ENCODE measurements at places on chromosomes 2 and 18.

DNA sequence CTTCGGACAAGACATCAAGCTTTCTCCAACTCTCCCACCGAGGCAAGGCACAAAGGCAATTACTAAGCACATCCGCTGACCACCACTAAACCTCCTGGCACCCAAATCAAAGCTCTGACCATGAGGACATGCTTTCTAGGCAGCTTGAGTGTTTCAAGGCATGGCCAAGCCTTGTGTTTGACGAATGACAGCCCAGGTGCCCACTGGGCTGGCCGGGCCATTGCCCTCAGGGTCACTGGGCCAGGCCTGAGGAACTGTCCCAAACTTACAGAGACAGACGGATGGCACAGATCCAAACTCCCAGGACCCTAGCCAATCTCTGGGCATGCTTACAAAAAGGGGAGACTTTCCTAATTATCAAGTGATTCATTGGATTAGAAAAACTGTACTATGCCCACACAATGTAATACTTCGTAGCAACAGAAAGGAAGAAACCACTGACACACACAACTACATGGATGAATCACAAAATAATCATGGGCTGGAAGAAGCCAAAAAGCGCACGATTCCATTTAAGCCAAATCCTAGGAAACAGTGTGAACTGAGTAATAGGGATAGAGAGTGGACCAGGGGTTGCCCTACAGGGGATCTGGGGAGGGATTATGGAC, 20.2 kb downstream of the CRACDL start:
- no peak for DNase-seq

DNA sequence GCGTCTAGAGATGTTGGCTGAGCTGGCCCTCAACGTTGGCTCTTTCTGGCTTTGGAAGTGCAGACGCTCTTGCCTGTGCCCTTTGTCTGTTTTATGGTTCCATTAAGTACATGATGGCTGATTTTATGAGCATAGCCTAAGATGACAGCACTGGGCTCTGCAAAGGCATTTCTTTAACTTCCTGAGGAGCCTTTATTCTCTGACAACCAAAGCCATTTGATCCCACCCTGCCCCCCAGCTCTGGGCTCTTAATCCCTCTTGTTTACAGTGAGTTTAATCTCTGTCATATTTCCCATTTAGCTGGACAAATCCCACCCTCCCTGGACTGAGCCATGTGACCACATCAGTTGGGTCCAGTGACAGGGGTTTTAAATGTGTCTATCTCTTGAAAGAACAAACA, 195.9 kb downstream of the ACKR3 start:
- no peak for DNase-seq

DNA sequence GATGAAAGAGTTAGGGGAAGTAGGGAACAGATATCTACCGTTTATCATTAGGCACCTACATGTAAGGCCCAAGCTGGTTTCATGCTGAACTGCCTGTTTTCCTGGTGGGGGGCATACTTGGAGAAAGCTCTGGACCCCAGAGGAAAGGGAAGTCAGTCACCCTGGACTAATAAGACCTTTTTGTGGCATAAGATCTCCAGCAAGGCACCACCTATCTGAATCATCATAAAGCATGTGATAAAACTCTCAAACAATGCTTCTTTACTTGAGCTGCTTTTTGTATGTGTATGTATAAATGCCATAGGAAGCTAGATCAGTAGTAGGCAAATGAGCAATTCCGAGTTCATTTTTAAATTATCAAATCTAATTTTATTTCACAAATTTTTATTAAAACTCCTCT, 104.8 kb downstream of the TANC1 start:
- DNase-seq, result no peak

GRCh38 chr2:210591663-210592062, 35.3 kb downstream of the CPS1 start:
- no peak for DNase-seq

GRCh38 chr18:14179306-14179705, 47.1 kb upstream of the ZNF519 start:
- DNase-seq, result no peak

DNA sequence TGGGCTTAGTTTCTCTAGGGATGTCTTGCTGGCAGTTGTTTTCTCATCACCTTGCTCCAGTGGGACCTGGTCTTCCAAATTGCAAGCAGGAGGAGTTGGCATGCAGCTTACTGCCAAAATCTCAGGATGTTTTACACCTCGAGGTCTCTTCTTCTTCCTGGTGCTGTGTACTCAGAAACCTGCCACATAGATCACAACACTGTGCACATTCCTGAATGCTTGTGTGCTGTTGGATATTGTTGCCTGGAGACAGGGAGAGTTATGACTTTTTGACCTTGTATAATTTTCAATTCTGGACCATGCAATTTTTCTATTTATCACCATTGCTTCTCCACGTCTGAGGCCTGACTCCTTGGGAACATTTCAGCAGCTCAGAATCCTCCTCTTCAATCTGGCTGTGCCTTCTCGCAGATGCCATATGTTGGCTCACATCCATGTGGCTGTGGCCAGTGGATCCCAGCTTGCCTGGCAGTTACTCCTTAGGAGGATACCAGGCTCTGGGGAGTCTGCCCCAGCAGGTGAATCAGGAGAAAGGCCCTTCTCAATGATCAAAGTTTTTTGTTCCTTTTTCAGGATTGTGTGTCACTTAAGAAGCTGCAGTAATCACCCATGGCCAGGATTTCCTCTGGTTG, 489.3 kb downstream of the TSN start:
- DNase-seq, result no peak

DNA sequence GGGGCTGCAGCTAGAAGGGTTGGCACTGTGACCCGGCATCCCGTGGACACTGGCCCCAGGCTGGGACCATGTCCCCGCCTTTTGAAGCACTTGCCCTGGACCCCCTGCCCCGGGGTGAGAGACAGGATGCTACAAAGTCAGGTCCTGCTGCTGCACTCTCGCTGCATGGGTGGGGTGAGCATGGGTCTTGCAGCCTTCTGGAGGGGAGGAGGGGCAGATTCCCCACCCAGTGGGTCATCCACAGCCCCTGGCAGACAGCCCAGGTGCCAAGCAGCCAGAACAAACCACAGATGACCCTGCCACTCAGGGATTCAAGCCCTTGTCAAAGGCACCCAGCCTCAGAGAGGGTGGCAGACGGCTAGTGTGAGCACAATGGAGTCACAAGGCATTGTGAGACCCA, 5.7 kb upstream of the NMUR1 start:
- DNase-seq, result no peak

- no peak for DNase-seq
Measured at GRCh38 chr2:18788592-18788991, 199.2 kb upstream of the NT5C1B start.
